ENCODE measurements at places on chromosomes 1 and 21.

DNA sequence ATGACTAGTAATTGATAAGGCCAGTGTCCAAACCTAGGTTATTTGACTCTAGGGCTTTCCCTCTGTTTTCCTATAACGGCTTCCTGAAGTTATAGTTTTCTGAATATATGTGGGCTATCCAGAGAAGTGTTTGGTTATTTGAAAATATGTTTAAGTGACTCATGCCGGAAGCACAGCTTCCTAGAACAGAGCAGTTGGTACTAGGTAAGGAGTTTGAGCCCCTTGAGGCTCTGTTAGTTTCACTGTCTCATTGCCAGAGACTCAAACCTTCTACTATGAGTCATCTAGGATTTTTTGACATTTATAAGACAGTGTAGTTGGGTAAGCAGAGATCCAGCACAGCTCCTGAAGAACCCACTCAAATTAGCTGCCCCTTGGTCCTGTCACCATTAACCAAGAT lies 27.1 kb upstream of the LEPR start:
- DNase-seq = no peak

- no peak for DNase-seq
These were observed 4.1 kb downstream of the PIK3R3 start for GRCh38 chr1:46128344-46128743.

- no peak for DNase-seq
These were observed 29.2 kb downstream of the OLFML3 start for GRCh38 chr1:114008480-114008941.

DNA sequence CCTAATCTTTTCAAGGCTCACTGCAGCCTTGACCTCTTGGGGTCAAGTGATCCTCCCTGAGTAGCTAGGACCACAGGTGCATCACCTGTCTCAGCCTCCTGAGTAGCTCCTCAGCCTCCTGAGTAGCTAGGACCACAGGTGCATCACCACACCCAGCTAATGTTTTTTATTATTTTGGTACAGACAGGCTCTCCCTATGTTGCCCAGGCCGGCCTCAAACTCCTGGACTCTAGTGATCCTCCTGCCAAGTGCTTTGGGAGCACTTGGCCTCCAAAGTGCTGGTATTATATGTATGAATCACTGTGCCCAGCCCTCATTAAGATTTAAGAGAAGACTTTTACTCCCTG lies 58.5 kb upstream of the S1PR1 start:
- no peak for DNase-seq

DNA sequence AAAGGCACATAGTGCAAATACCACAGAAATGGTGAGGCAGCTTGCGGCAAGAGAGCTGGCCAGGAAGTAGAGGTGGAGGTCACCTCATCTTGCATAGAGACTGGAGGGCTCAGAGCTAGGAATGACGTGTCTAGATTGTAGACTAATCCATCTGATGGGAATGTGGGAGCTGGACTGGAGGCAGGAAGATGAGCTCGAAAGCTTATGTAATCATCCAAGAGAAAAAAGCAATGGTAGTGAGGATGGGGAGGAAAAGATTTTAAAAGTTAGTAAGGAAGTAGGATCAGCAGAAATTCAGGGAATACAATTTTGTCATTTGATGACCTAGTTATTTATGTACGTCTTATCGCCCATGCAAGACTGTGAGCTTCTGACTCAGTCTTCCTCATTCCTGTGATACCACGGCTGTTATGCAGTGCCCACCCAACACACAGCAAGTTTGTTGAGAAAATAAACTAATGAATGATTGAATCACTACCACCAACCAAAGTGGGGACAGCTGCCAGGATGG lies 123.9 kb downstream of the RRAGC start:
- DNase-seq = no peak

DNA sequence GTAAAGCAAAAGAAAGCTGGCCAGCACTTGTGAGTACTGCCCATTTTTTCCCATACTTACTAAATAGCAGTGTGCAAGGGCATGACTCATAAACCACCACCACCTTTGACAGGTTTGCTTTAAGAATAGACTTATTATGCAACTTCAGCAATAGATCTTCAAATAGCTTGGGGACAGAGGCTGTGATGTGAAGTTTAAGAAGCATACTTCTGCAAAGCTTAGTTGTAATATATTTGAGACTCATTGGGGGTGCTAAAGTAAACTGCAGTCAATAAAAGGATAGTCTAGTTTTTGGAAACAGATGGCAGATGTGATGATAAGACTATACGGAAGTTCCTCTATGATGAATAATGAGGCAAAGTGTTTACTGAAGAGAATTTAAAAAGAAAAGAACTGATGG lies 210.0 kb downstream of the PLA2G4A start:
- DNase-seq = no peak

- peak; percentile 94 for DNase-seq
These were observed 9.1 kb downstream of the SGIP1 start for GRCh38 chr1:66542811-66543767.

- no peak for DNase-seq
These were observed 436.6 kb upstream of the C1orf87 start for GRCh38 chr1:60510162-60510561.

DNA sequence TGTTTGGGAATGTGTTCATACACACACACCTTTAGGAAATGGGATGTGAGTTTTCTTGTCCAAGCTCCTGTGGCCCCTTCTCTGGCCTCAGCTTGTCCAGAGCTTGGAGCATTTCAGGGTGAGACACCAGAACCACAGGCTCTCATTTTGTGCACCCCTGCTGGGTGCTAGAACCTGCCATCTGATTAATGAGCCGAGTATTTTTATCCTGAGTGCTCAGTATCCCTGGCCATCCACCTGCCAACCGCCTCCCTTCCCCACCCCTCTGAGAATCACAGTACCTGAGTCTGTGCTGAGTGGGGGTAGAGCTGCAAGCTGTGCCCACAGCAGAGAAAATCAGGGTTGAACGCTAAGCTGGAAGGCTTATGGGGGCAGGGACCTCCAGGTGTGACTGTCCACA lies 1.4 kb downstream of the CASQ1 start:
- no peak for DNase-seq

GRCh38 chr1:79827446-79827845 lies 820.9 kb upstream of the ADGRL4 start:
- no peak for DNase-seq

- peak; percentile 1 for DNase-seq
These were observed 19.8 kb downstream of the SPOCD1 start for GRCh38 chr1:31795801-31796621.

DNA sequence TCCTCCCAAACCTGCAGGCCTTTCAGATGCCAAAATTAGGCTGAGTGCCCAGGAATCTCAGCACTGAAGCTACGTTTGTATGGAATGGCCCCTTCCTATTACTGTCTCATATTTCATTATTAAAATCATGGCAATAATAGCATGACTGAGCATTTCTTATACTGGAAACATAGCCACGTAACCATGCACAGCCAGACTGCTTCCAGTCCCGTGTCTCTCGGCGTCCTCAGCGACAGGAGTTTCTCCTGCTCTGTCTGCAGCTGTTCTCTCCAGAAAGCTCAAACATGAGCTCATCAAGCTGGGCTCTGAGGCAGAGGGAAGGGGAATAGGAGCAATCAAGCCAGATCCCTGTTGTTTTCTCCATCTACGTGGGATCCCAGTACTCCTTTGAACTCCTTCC lies 104.0 kb downstream of the CDC7 start:
- DNase-seq = no peak

DNA sequence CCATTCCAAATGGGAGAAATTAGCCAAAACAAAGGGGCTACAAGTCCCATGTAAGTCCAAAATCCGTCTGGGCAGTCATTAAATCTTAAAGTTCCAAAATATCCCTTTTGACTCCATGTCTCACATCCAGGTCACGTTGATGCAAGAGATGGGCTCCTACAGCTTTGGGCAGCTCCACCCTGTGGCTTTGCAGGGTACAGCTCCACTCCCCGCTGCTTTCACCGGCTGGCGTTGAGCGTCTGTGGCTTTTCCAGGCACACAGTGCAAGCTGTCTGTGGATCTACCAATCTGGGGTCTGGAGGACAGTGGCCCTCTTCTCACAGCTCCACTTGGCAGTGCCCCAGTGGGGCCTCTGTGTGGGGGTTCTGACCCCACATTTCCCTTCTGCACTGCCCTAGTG lies 130.2 kb downstream of the TPR start:
- DNase-seq = no peak

DNA sequence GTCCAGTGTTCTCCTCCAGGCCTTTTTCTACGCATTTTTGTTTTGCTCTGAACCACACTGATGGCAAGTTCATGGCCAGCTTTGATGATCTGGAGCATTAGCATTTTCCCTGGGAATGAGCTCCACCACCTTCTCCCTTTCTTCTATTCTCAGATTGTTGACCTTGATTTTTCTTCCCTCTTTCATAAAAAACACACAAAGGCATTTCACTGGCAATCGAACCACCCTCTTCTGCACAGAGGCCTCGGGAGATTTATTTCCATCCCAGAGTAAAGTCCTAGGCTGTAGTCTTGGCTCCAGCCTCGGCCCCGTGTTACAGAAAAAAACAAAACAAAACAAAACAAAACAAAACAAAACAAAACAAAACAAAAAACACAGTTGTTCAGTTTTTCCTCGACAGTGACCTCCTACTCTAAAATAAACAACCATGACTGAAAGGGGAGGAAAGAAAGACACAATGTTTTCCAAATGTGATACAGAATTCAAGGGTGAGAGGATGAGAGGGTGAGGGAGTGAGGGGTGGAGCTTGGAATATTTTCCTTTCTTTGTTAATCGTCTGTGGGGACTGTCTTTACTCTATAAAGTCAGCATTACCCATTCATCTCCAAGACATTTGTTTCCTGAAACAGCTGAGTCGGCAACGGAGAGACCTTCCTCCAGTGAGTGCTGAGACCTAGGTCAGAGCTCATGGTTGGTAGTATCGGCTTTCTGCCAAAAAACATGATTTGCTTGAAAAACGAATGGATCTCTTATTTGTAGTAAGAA lies 29.8 kb upstream of the RNF186 start:
- DNase-seq = no peak

DNA sequence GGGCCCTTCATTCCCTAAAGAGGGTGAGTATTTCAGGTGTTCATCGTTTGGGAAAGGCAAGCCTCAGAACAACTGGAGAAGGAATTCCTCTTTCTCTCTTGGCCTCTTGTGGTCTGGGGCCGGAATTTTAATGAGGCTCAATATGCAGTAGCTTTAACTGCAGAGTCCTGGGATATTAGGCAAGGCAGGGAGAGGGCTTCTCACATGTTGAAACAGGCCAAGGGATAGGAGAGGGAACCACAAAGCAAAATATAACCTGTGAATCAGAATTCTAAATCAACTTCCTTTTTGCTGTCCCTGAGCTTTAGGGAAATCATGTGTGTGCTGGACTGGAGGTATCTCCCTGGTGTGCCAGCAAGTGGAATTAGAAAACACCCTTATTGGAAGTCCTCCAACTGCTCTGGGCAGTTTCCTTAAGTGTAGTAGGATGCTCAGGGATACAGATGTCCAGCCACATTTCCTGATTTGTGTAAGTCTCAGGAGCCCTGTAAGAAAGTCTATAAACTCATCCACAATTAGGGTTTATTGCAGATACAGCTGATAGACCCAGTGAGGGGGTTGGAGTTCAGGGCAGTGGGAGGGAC lies 215.8 kb upstream of the ZRANB2 start:
- no peak for DNase-seq

GRCh38 chr1:10621906-10622305 lies 147.2 kb downstream of the PEX14 start:
- DNase-seq = no peak

DNA sequence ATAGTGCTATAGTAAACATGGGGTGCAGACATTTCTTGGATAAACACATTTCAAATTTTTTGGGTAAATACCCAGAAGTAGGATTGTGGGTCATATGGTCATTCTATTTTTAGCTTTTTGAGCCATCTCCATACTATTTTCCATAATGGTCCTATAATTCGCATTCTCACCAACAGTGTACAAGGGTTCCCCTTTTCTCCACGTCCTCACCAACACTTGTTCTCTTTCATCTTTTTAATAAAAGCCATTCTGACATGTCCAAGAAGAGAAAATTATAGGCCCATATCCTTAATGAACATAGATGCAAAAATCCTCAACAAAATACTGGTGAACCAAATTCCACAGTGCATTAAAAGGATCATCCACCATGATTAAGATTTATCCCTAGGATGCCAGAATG lies 8.9 kb downstream of the STUM start:
- no peak for DNase-seq

DNA sequence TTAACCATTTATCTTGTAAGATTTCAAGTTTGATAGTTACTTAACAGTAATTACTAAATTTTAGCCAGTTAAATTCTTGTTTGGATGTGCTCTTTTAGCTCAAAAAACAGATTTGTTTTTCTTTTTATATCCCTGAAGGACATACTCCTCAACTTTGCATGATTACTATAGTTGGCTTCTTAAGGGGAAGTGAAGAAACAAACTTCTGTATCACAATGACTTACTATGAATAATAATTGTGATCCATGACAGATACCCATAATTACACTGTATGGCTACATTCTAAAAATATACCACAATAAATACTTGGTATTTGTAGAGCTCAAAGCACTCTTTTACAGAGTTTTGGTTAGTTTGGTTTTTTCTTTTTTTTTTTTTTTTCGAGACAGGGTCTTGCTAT lies 55.8 kb downstream of the IARS2 start:
- DNase-seq = no peak

GRCh38 chr1:76381450-76382097 lies 307.0 kb downstream of the ST6GALNAC3 start:
- DNase-seq = no peak

GRCh38 chr1:27116697-27117096 lies 38.2 kb downstream of the SLC9A1 start:
- no peak for DNase-seq

DNA sequence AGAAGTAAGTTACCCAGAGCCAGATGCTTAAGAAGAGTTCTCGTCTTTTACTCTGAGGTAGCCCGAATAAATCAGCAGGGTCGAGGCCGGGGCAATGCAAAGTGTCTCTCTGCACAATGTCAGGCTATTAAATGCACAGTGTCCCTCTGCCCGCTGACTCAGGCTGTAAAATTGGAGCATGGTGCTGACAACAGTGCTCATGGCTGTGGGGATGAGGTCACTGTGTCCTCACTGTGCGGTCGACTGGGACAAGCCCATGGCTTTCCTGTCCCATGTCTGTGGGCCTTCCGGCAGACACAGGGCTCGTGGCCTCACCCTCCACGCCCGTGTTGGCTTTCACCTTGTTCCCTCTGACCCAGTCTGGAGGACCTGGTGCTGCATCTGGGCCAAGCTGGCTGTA lies 14.6 kb upstream of the SLC2A1 start:
- DNase-seq = no peak

DNA sequence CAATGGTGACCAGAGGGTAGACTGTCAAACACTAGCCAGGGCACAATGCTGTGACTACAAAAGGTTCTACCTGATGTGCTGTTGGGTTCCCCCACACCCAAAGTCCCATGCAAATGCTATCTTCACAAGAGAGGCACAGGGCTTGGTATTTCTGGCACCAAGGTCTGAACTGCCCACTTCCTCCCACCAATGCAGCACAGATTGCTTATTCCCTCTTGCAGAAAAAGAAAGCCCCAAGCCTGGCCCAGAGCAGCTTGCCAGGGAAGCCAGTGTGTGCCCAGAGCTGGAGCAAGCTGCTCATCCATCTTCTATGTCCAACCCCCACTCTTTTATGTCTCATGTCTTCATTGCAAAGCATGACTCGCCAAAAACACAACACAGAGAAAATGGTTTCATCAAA lies 149.4 kb upstream of the CAMK1G start:
- no peak for DNase-seq
